ENCODE measurements at places on chromosomes 1 and 21.

DNA sequence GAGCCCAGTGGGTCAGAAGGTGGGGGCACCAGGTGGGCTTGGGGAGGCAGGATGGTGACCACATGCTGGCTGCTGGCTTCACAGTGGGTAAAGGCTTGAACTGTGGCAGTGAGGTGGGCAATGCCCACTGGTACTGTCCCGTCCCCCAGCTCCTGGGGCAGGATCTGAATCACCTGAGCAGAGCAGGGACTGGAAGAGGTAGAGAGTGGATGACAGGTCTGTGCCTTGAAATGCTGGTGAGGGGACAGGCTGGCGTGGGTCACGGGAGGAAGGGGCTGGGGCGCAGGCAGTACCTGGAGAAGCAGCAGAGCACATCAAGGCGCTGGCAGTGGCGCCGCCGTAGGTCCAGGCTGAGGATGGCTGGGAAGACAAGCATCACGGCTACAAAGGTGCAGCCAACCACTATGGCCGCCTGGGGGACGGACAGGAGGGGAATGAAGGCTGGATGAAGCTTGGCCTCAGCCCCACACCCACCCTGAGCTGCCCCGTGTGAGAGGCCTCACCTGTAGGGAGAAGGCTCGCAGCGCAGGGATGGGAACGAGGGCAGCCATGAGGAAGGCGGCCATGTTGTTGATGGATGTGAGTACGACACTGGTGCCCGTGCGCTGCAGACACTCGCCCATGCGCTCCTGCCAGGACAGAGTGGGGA lies 14.9 kb downstream of the PTCH2 start:
- no peak for DNase-seq

- no peak for DNase-seq
Measured at GRCh38 chr1:95022644-95022926, 50.2 kb downstream of the ALG14 start.

GRCh38 chr1:160887071-160887470 lies 2.1 kb upstream of the ITLN1 start:
- DNase-seq = no peak

GRCh38 chr1:177007437-177008161 lies 156.9 kb downstream of the ASTN1 start:
- no peak for DNase-seq

DNA sequence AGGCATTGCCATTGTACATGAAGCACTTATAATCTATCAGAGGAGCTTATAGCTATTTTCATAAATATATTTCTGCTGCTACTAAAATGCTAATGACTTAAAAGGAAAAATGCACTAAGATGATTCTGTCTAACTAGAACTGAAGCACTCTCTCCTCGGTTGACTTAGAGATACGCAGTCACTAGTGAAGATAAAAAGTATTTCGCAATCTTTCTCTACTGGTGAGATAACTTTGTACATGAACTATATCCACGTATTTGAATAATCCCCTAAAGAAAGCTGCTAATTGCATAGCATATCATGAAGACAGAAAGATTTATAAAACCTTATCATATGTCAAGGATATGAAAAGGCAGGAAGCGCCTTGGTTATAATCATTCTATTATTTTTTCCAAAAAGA lies 658.1 kb upstream of the PRMT6 start:
- DNase-seq = no peak

All from GM03348 (cell line).